GM23338 (cell line): ENCODE measurements at places on chromosomes 4 and X.

DNA sequence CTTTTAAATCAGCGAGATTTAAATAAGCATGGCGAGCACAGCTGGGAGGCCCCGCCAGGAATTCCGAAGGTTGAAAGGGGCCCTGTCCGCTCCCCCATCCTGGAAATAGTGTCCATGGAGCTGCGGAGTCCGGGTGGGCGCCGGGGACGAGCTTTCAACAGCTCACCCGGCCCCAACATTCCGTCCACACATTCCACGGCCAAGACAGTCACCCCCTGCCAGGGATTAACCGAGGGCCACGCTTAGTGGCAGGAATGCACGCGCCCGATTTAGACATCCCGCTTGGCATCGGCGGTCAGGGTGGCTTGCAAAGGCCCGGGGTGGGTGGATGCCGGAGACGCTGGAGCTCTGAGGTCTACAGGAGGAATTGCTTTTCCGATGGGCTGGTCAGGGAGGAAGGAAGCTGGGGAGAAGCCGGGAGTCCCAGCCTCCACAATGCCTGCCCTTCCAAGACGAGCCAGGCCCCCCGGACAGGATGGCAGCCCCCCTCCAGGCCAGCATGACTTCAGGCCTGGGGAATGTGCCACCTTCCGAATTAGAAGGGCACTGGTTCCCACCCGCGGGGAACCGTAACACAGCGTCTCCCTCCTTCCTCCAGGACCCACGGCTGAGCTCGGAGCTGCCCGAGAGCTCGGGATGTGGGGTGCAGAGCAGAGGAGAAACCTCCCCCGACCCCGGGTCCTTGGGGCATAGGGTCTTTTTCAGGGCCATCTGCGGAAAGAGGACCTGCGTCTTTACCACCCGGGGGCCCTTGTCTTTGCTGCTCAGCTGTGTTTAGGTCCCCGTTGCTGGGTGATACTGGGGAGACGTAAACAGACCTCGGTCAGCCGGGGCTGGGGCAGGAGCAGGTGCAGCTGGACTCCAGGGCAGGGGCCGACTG lies 26.9 kb upstream of the PPP2R3B start:
- peak; percentile 81 for DNase-seq

GRCh38 chr4:142160509-142160908 lies 524.1 kb downstream of the IL15 start:
- DNase-seq: no peak

GRCh38 chrX:151896734-151897474 lies 15.8 kb upstream of the MAGEA4 start:
- DNase-seq: no peak

DNA sequence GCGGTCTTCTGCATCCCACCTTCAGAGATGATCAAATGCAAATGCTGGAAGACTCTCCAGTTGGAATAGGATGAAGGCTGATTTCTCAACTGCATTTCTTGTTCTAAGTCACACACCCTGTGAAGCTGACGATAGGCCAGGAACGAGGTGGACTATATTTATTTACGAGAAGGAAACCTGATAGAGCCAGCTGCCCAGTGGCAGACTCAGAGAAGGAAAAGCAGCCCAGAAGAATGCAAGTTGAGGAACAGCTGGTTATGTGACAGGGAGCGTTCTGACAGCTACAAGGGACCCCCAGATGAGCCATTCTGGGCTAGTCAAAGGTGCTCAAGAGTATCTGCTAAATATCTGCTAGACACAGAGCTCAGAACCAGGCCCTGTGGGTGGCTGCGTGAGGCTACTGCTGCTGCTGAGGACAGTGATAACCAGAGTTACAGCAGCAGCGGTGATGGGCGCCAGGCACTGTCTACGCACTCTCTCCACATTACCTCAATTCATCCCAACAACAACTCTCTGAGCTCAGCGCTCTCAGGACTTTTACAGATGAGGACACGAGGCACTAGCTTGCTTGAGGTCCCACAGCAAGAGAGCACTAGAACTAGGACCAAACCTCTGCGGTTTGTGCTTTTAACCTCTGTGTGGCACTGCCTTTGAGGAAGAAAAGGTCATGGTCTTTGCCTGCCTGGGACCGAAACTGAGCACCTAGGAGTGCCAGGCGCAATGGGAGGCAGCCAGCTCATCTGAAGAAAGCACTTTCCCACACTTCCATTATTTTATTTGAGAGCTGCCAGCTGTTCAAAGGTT lies 69.0 kb downstream of the GATB start:
- no peak for DNase-seq

GRCh38 chr4:14897217-14897616 lies 105.1 kb upstream of the CPEB2 start:
- DNase-seq: no peak

DNA sequence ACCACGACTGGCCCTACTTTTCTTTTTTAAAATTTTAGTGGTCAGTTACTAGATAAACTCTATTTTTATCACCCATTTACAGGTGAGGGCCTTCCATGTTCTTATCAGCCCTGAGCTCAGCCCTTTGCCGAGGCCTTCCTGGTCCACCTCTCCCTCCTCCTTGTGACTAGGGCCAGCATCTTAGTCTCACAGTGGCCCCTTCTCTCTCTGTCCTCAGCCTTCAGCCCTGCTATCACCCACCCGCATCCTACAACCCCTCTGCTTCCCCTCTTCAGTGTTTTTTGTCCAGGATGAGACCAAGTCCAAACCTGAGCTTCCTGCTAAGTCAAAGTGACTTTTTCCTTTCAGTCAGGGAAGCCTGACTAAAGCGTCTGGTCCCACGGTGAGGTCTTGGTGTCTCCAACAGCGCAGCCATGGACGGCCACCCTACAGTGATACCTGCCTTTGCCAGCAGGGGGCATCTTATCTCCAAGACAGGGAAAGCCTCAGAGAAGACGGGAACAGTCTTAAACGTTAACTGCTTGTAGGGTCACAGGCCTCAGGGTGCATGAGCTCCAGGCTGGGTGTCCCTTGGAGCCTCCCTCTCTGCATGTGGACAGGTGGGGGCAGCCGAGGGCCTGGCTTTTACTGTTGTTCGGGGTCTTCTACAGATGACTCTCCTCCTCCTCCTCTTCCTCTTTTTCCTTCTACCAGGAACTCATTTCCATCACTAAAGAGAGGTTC lies 11.7 kb upstream of the GAGE10 start:
- peak; percentile 81 for DNase-seq

- DNase-seq: no peak
Observed at GRCh38 chr4:139876337-139876941, 210.8 kb downstream of the MGST2 start.

DNA sequence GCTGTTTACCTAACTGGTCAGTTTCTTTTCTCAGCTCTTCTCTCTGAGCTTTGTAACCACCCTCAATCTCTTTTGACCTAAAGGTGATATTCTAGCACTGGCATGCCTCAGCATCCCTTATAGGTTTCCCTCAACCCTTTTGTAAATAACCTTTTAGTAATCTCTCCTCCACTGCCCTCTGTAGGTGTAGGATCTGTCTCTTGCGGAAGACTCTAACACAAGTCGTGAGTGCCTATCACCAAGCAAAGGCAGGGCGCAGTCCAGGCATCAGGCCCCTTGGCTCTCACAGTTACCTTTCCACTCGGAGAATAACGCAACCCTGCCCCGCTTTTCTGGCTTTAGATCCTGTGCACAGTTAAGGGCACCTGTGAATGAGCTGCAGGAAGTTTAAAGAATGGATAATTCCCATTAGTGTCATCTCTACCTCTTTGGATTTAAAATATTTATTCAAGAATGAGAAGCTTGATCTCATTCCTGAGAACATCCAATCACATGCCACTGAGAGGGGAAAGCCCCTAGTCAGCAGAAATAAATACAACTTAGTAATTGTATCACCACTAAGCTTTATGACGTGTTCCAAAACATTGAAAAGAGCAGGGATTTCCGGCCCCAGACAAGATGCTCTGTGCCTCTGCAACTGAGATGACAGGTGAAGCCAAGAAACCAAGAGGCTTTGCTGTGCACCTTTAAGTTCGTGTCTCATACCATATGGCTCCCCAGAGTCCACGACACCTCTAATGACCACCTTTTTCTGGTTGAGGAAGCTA lies 58.8 kb downstream of the SPINK2 start:
- no peak for DNase-seq

- DNase-seq: no peak
Observed at GRCh38 chr4:149997881-149998421, 80.3 kb upstream of the DCLK2 start.

DNA sequence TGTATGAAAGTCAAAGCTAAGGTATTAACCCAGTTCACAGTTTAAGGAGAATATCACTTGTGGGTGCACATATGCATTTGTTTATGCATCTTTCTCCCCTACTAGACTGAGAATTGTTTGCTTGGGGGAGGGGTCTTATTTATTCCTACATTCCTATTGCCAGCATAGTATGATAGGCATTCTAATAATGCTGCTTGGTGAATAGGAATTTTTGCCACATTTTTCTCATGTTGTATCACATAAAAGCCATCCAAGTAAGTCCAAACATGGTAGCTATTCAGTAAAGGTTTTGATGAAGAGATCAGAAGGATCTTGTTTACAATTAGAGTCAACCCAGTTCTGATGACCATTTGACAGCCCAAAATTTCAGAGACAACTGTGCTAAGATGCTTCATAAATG lies 48.6 kb downstream of the ASB9 start:
- DNase-seq: no peak

DNA sequence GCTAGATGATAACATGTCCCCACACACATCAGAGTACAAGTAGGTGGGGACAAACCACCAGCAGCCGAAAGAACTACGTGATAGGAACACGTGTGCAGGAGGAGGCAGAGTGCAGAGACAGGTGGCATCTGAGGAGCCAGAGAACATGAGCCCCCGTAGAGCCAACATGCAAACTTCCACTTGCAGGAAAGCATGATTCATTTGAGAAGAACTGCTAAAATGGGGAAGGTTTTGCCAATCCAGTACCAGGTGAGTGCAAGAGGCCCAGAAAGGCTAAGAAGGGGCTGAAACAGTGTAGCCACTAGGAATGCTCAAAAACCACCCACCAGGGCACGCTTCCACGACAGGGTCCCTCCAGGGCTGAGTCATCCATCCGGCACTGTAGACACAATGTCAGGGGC lies 149.8 kb upstream of the TENM3 start:
- DNase-seq: no peak

DNA sequence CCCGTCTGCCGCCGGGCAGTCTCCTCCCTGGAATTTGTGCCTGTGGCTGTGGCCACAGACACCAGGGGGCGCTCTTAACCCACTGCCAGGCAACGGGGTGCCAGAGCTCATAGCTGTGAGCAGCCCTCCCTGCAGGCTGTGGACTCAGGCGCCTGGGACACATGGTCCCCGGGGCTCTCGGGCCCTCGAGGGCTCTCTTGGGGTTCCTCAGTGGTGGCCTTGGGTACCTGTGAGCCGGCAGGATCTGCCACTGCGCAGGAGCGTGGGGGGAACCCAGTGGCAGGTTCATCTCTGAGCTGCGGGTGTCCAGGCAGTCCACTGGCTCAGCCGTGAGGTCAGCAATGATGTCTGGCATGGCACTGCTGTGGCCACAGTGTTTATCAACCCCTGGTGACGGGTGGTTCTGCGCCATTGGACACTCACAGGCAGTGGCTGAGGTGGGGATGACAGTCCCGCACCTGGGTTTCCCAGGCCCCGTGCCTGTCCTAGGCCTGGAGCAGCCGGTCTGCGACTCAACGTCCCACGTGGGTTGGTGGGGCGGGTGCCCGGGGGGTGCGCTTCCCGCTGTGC lies 37.2 kb downstream of the PCGF3 start:
- DNase-seq: peak; percentile 80

DNA sequence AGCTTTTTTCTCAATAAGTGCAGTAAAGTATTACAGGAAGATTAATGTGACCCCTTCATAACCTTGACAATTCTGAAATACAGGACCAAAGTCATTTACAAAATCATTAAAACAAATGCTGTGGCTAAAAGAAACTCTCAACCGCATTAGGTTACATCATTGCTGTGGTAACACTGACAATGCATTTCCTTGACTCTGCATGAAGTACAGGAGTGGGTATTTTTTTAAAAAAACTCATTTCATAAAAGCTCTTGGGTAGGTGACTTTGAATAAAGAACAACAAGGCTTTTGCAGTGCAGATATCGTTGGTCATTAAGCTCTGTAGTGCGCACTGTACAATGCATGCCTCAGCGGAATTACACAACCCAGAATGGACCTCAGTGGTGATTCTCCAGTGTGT lies 23.4 kb upstream of the XK start:
- no peak for DNase-seq

DNA sequence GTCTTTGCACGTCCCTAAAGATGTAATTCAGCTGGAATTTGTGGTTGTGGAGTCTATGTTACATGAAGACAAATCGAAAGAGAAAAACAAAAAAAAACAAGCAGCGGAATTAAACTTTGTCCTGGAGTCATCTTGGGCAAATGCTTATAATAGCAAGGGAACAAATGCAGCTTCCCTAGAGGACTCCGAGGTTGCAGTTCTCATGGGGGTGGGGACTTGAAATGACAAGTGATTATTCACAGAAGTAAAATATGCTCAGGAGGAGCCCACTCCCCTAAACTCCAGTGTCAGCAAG lies 362.4 kb downstream of the ARHGAP24 start:
- DNase-seq: no peak

DNA sequence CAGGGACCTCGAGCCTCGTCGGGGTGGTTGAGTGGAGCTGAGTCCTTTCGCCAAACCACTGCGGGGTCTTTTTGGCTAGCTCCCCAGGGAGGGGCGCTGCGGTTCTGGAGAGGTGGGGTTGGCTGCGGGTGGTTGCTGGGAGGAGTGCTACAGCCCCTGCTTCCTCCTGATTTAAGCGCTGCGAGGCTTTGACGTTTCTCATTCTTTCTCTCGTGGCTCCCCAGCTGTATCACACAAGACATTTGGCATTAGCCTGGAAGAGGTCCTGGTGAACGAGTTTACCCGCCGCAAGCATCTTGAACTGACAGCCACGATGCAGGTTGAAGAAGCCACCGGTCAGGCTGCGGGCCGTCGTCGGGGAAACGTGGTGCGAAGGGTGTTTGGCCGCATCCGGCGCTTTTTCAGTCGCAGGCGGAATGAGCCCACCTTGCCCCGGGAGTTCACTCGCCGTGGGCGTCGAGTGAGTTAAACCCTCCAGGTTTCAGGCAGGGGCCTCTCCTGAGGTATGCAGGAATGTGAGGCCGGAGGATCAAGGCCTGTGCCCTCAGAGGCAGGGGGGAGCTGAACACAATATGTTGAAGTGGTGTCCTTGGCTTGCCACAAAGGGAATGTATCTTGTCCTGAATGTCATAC lies 25.5 kb downstream of the ARHGAP36 start:
- peak; percentile 28 for DNase-seq

DNA sequence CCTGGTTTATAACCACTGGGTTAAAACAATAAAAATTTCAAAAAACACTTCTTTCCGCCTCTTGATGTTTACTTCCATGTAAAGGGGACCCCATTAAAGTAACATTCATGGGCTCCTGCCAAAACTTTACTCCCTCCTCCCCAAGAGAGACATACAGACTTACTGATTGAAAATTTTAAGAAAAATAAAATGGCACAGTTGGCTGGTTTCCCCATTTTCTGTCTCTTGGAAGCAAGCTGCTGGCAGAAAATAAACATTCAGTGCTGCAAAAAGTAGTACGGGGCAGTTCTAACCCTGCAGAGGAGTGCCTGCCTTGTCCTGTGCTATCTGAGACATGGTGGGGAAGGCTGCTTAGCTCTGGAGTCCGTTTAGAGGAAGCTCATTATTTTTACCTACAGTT lies 187.3 kb upstream of the INTU start:
- no peak for DNase-seq

DNA sequence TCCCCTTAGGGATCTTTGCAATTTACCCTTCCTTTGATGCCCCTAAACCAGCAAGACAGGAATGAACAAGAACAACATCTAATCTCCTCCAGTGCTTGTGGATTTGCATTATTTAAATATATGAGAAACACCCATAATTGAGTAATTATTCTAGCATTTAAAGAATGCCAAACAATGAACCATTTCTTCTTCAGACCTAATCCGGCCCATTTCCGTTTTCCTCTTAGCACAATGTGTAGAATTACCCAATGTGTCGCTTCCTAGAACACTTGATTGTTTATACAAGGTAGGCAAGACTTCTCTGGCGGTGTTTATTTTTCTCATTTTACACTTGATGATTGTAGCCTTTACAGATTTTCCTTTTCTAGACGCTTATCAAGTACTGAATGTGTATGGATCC lies 43.5 kb downstream of the CLDN34 start:
- no peak for DNase-seq
